Stimulated activated CD4-positive, alpha-beta T cell treated with anti-CD3 and anti-CD28 coated beads, Interleukin-2, amount 100 ng/mL, for 48 hours (primary cell): ENCODE measurements at places on chromosomes 3 and 15.

DNA sequence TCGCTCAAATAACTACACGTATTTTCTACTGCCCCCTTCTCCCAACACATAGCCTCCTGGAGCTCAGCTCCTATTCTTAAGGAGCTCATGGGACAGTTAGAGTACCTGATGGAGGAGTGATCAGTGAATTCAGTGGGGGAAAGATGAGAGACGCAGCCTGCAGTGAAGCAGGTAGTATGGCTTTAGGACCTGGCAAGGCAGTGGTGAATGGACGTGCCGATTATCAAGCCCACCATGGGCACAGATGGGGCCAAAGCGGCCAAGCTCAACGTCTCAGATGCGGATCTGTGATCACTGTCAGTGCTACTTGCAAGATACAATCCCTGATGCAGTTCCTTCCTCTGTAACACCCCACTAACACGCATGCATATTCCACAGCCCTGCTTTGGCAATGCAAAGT, 45.8 kb upstream of the ATP2B2 start:
- DNase-seq: no peak

- DNase-seq: no peak
Observed at GRCh38 chr3:183210341-183210740, 42.7 kb upstream of the B3GNT5 start.

DNA sequence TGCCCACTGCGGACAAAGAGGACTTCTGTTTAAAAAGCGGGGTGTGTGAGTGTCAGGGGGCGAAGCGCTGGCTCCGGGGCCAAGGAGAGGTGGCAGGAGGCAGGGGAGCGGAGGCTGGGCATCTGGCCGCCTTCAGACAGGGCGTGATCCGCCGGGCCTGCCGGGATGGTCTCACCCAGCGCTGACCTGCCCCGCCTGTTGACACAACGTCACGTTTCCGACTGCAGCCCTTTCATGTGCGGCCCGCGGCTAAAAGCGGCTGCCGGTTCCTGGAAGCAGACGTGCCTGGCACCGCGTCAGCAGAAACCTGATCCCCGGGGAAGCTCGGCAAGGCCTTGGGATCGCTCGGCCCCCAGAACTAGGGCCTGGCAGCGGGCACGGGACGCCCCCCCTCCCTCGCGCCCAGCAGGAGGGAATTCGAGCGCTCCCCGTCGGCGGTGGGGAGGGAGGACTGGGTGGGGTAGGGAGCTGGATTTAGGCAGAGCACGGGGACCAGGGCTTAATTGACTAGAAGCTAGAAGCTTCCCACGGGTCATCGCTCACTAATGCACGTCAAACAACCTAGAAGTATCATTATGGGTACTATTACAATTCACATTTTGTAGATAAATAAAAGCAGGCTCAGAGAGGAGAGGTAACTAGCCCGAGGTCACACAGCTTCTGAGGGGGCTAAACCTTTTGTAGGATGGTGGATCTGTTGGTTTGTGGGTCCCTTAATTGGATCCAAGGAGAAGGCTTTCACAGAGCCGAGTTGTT, 7.7 kb downstream of the BHLHE40 start:
- DNase-seq: peak; percentile 56

GRCh38 chr3:156816794-156817645, 9.1 kb upstream of the LEKR1 start:
- DNase-seq: peak; percentile 80
